ENCODE measurements at places on chromosomes 4 and X. TPM values are rescaled to one million over a fixed set of nuclear protein-coding genes. Genes with fewer than 3 reads are reported as not detected.

GRCh38 chr4:20126906-20127305 is 124.8 kb upstream of the SLIT2 start:
- H3K36me3 ChIP-seq = no peaks in the 10 kb centered on the region
- no peak overlapping the region for H3K27ac ChIP-seq
- no peak for DNase-seq
- no peak overlapping the region for H3K4me3 ChIP-seq

DNA sequence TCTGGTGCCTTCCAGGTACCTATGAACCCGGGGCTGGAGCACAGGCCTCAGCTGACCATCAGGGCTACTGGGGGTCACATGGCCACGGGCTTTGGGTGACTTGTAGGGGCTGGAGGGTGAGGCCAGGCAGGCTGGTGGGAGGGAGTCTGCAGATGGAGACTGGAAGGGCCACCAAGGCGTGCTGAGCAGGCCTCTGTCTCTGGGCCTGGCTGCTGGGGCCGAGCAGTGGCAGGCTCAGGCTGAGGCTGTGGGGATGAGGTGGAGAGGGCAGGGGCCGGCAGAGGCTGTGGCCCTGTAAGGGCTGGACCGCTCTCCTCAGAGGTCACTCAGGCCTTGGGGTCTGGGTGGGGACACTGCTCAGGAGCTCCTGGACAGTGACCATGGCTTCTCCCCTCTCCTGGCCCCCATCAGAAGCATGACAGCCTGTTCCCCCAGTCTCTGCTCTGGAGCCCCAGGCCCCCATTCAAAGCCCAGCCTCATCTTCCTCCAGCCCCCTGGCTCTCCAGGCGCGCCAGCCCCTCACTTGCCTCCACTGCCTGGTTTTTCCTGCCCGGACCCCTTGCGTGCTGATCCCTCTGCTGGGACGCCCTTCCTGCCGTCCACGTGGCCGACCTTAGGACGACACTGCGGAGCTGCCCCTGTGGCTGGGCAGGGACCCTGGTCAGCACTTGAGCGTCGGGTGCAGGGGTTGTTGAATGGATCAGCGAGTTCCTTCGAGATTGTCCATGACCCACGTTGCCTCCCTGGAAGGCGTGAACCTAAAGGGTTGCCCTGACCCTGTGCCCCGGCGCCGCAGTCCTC is 11.1 kb upstream of the NAT8L start:
- DNase-seq = no peak
- no peak overlapping the region for H3K4me3 ChIP-seq
- no peaks in the 10 kb centered on the region for H3K36me3 ChIP-seq
- H3K4me1 ChIP-seq = no peaks in the 10 kb centered on the region
- H3K27ac ChIP-seq = no peak overlapping the region

DNA sequence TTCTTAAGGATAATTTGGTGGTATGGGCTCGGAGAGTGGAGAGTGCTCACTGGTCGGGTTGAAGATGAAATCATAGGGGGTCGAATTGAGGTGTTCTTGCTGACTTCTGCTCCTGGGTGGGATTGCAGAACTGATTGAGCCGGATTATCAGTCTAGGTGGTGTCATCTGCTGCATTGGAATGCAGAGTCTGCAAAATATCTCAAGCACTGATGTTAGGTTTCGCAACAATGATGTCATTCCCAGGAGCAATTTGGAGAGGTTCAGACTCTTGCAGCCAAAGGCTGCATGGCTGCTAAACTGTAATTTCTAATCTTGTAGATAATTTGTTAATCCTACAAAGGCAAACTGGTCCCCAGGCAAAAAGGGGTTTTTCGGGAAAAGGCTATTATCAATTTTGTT is 67.7 kb downstream of the RHOH start:
- no peak overlapping the region for H3K4me3 ChIP-seq
- no peak overlapping the region for H3K27ac ChIP-seq
- no peak for DNase-seq

DNA sequence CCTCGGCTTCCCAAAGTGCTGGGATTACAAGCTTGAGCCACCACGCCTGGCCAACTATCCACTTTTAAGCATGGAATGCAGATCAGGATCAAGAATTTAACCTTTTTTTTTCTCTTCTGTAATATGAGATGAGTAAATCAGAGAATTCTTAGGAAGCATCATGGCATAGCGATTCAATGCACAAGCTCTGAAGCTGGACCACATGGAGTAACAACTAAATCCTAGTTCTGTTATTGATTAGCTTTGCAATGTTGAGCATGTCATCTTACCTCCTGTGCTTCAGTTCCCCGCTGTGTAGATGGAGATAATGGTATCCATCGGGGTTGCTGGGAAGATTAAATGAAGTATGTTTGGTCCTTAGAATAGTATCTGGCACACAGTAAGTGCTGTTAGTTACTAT is 1.9 kb upstream of the SNX25 start:
- no peak overlapping the region for H3K4me3 ChIP-seq
- H3K4me1 ChIP-seq = peaks cover 52% of the 10 kb centered on the region
- H3K36me3 ChIP-seq = no peaks in the 10 kb centered on the region
- no peaks in the 10 kb centered on the region for H3K27me3 ChIP-seq
- no peak for DNase-seq
- H3K27ac ChIP-seq = no peak overlapping the region

GRCh38 chr4:47668810-47669408 is 169.0 kb downstream of the CORIN start:
- H3K27ac ChIP-seq = no peak overlapping the region
- no peaks in the 10 kb centered on the region for H3K27me3 ChIP-seq
- no peaks in the 10 kb centered on the region for H3K4me1 ChIP-seq
- no peak for DNase-seq
- H3K36me3 ChIP-seq = no peaks in the 10 kb centered on the region

- DNase-seq = no peak
- no peaks in the 10 kb centered on the region for H3K36me3 ChIP-seq
- H3K27ac ChIP-seq = no peak overlapping the region
- no peaks in the 10 kb centered on the region for H3K4me1 ChIP-seq
- no peak overlapping the region for H3K4me3 ChIP-seq
- H3K27me3 ChIP-seq = no peaks in the 10 kb centered on the region
These were observed 66.8 kb upstream of the SMAD1 start for GRCh38 chr4:145414841-145415240.

DNA sequence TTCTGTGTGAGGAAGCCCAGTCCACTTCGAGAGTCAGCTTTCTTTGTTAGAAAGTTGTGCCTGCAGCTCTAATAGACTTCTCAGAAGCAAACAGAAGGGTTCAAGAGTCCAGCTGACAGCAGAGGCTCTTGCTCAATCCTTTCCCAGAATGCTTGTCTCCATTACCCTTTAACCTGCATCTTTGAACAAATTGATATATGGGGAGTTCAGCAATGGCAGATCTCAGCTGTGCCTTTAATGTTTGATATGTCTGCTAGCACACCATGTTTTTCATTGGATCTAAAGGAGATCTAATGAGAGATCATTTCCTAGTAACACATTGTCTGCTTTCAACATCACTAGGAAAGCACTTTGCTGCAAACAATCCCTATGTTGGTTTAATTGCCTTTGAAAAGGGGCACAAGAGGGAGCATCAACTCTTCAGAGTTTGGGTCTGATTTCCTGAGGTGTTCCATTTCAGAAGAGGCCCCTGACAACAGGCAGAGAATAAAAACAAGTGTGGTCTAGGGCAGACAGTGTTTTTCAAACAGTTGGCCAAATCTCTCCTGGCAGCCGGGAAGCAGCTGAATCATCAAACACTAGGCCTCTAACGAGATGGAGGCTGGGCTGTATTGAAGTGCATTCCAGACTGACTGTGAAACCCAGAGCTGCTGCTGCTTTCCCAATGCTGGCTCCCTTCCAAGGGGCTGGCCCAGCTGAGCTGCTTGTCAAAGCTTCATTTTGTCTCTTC is 55.5 kb downstream of the LUZP4 start:
- peak; percentile 2 for DNase-seq
- no peaks in the 10 kb centered on the region for H3K36me3 ChIP-seq
- no peaks in the 10 kb centered on the region for H3K27me3 ChIP-seq
- peak overlapping the region; percentile 82 for H3K27ac ChIP-seq

DNA sequence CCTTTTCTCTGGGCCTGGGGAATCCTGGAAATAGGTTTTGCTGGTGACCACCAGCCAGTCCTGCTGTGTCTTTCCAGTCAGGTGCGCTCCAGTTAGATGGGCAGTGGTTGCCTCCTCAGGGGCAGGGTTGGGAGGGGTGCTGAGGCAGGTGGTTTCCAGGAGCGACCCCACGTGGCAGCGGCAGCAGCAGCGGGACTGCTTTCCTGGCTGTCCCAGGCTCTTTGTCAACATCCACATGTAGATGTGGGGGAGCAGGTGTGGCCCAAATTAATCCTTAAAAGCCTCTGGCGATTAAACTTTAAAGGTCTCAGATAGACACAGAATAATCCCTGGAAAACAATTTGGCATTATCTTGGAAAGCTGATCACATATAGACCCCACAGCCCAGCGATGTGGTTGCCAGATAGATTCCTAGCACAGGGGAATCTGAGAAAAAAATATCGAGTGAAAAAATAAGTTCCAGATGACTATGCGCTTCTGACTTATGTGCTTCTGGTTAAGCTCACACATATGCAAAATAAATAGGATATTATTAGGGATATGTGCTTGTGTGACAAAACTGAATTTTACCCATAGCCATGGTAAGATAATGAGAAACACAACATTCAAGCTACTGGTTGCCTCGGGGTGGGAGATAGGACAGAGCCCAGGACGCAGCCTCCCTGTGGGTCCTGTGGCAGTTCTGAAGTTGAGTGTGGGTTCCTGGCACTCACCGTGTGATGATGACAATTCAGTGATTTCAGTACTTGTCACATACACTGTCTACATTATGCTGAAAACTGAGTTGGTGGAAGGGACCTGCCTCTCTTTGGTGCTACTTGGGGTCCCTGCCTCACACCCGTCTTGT is 336.4 kb downstream of the ARHGAP10 start:
- H3K36me3 ChIP-seq = no peaks in the 10 kb centered on the region
- H3K27me3 ChIP-seq = no peaks in the 10 kb centered on the region
- peaks cover 18% of the 10 kb centered on the region for H3K4me1 ChIP-seq
- H3K4me3 ChIP-seq = no peak overlapping the region
- H3K27ac ChIP-seq = no peak overlapping the region
- no peak for DNase-seq

DNA sequence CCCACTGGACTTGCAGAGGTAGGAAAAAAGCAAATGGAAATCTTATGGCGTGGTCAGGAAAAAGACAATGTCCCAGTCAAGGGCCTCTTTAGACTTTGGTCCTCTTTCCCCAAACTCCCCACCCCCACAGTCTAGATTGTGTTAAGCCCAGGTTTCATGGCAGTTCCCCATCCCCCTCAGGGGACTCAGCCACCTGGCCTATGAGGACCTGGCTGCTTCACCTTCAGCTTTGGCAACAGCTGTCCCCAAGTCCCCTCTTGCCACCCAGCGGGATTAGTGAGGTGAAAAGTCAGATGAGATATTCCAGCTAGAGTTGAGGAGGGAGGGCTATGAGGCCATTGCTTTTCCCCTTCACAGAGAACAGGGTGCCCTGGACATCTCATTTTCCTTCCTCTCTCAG is 457 bp downstream of the RIPPLY1 start:
- no peaks in the 10 kb centered on the region for H3K27me3 ChIP-seq
- DNase-seq = no peak
- H3K4me3 ChIP-seq = no peak overlapping the region
- H3K27ac ChIP-seq = no peak overlapping the region
- H3K4me1 ChIP-seq = no peaks in the 10 kb centered on the region

DNA sequence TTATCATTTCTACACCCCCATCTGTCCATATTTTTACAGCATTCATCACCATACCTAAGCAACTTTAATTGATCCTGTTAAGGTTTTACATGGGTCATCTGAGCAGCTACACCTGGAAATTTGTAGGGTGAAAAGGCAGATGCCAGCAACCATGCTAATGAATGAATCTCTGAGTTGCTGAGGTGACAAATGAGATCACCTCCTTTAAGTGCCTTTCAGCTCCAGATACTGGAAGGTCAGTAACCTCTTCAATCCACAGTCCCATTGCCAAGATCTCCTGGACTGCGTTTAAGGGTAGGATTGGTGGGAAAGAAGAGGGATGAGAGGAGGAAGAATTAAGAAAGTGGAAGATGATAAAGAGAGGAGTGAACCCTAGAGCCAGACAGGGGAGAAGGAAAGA is 8.5 kb upstream of the BMP3 start:
- H3K27me3 ChIP-seq = no peaks in the 10 kb centered on the region
- no peak overlapping the region for H3K4me3 ChIP-seq
- no peak overlapping the region for H3K27ac ChIP-seq
- DNase-seq = no peak
- no peaks in the 10 kb centered on the region for H3K36me3 ChIP-seq

- no peaks in the 10 kb centered on the region for H3K36me3 ChIP-seq
- DNase-seq = no peak
- no peaks in the 10 kb centered on the region for H3K27me3 ChIP-seq
- no peak overlapping the region for H3K4me3 ChIP-seq
- H3K27ac ChIP-seq = no peak overlapping the region
These were observed 55.4 kb upstream of the ESX1 start for GRCh38 chrX:104310090-104310489.

DNA sequence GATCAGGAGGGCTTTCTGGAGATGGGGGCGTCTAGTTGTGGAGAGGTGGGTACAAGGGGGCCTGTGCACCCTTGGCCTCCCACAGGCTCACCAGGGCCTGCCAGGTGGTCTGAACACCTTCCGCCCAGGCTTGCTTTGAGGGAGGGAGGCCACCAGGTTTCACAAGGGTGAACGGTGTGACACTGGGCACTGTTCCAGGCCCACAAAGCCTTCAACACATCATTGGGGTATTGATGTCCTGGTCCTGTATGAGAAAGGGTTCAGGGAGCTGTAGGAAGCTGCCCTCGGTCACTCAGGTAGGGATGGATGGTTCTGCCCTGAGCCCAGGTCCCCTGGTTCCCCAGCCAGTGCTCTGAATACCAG is 6.0 kb downstream of the HTRA3 start:
- no peak for DNase-seq
- no peaks in the 10 kb centered on the region for H3K27me3 ChIP-seq
- no peaks in the 10 kb centered on the region for H3K36me3 ChIP-seq
- no peak overlapping the region for H3K27ac ChIP-seq

- peaks cover 3% of the 10 kb centered on the region for H3K4me1 ChIP-seq
- DNase-seq = no peak
- H3K4me3 ChIP-seq = no peak overlapping the region
- no peak overlapping the region for H3K27ac ChIP-seq
- H3K36me3 ChIP-seq = no peaks in the 10 kb centered on the region
These were observed 35.3 kb upstream of the GPM6B start for GRCh38 chrX:13852001-13852695.

GRCh38 chr4:127313767-127314166 is 319.0 kb upstream of the INTU start:
- H3K27me3 ChIP-seq = no peaks in the 10 kb centered on the region
- no peak overlapping the region for H3K27ac ChIP-seq
- H3K4me1 ChIP-seq = no peaks in the 10 kb centered on the region
- no peak for DNase-seq
- no peaks in the 10 kb centered on the region for H3K36me3 ChIP-seq
- no peak overlapping the region for H3K4me3 ChIP-seq

GRCh38 chr4:77989968-77990367 is 67.2 kb upstream of the FRAS1 start:
- H3K27me3 ChIP-seq = no peaks in the 10 kb centered on the region
- H3K36me3 ChIP-seq = no peaks in the 10 kb centered on the region
- no peaks in the 10 kb centered on the region for H3K4me1 ChIP-seq
- no peak overlapping the region for H3K4me3 ChIP-seq
- no peak for DNase-seq

The ATP11C gene
- total RNA-seq = 16.5 TPM

The BEND2 gene
- not detected for total RNA-seq

The RBM47 gene
- 96.7 TPM for total RNA-seq

The WWC2 gene
- total RNA-seq = 8.1 TPM

The ACE2 gene
- 9.8 TPM for total RNA-seq

The FAM114A1 gene
- total RNA-seq = 36.7 TPM

The SPANXN3 gene
- not detected for total RNA-seq

The GPR34 gene
- total RNA-seq = 0.87 TPM

The TCEAL6 gene
- not detected for total RNA-seq

The WNK3 gene
- total RNA-seq = 0.61 TPM

The ASMT gene
- not detected for total RNA-seq

The C4orf36 gene
- total RNA-seq = 1.3 TPM

The LRAT gene
- 0.32 TPM for total RNA-seq

The PCDH18 gene
- 2.1 TPM for total RNA-seq

All from esophagus squamous epithelium (tissue), 5 donors.